ENCODE measurements at places on chromosomes 1 and 21. TPM values are rescaled to one million over a fixed set of nuclear protein-coding genes. Genes with fewer than 3 reads are reported as not detected.

- no peak overlapping the region for H3K4me3 ChIP-seq
- H3K4me1 ChIP-seq, result peaks cover 15% of the 10 kb centered on the region
- H3K36me3 ChIP-seq, result no peaks in the 10 kb centered on the region
- DNase-seq, result no peak
These were observed 2.7 kb downstream of the SERBP1 start for GRCh38 chr1:67427465-67427864.

DNA sequence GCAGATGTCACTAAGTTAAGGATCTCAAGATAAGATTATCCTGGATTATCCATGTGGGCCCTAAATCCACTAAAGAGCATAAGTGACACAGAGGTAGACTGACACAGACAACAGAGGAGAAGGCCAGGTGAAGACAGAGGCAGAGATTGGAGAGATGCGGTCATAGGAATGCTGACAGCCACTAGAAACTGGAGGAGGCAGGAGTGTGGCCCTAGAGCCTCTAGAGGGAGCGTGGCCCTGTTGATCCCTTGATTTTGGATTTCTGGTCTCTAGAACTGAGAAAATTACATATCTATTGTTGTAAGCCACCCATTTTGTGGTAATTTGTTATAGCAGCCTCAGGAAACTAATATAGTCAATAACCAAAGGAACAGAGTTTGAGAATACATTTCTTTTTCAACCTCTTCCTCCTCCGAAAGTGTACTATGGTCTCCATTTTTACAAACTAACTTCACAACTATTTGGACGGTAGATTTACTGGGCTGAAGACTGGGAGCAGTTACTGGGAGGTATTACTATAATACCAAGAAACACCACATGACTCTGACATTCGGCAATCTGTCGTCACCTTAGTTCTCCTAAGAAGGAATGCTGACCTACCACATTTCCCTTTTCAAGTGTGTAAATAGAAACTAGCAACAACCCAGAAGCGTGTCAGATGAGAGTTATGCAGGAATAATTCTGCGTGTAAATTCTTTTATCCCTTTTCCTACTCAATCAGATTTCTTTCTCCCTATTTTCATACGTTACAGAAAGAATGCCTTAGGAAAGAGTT lies 116.0 kb upstream of the ZNHIT6 start:
- no peaks in the 10 kb centered on the region for H3K36me3 ChIP-seq
- no peaks in the 10 kb centered on the region for H3K4me1 ChIP-seq
- H3K27me3 ChIP-seq, result no peaks in the 10 kb centered on the region
- DNase-seq, result no peak
- no peak overlapping the region for H3K4me3 ChIP-seq
- H3K27ac ChIP-seq, result no peak overlapping the region

NUCKS1 gene
- total RNA-seq, result 142 TPM

DNA sequence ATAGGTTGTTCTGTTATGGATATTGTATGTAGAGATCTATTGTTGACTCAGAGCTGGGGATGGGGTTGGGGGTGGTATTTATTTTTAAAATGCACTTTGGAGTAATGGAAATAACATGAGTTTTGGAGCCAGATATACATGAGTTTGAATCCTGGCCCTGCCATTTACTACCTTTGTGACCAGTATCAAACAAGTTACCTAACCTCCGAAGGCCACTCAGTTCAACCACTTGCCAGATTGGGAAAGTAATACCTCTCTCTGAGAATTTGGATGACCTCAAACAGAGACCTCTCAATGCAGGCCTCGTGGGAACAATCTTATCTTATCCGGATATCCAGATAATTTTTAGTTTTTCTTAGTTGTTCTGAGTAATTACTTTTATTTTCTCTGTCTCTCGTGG lies 181.0 kb downstream of the FGGY start:
- H3K36me3 ChIP-seq, result no peaks in the 10 kb centered on the region
- H3K27ac ChIP-seq, result no peak overlapping the region
- no peaks in the 10 kb centered on the region for H3K27me3 ChIP-seq
- H3K4me1 ChIP-seq, result peaks cover 18% of the 10 kb centered on the region

GRCh38 chr1:4018466-4019146 lies 118.5 kb upstream of the C1orf174 start:
- DNase-seq, result no peak
- peaks cover 4% of the 10 kb centered on the region for H3K27me3 ChIP-seq
- H3K4me3 ChIP-seq, result no peak overlapping the region
- H3K36me3 ChIP-seq, result no peaks in the 10 kb centered on the region
- no peak overlapping the region for H3K27ac ChIP-seq

DNA sequence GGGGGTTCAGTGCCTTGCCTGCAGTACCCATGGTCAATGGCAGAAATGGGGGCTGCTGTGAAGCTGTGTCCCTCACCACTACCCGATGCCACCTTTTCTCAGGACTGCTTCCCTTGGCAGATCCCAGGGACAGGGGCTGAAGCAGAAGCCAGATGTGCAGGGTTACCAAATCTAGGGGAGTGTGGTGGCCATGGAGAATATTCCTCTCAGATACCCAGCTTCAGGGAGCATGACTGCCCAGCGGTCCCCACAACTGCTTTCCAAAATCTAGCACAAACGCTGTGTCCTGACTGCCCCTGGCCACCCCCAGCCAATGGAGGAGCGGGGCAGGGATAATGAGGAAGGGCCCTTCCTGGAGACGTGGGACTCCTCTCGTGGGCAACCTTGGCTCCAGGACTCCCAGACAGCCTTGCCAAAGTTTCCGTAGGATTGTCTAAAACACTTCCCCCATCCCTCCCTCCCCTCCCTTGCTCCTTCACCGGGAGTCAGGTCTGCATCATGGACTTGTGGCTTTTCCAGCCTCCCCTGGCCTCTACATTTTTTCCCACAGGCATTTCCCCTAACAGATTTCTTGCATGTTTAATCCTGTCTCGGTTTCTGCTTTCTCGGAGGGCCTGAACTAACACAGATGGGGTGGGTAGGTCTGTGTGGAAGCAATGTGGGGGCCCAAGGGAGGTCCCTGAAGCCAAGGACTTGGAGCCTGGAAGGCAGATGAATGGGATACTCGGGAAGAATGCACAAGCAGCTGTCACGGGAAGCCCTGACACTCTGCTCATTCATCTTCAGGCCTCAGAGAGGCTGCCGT lies 80.5 kb downstream of the OMA1 start:
- H3K4me1 ChIP-seq, result no peaks in the 10 kb centered on the region
- no peak overlapping the region for H3K4me3 ChIP-seq
- no peaks in the 10 kb centered on the region for H3K27me3 ChIP-seq
- no peak for DNase-seq

PLEKHN1 gene
- total RNA-seq, result 0.53 TPM

MARK1 gene
- 3.9 TPM for total RNA-seq

GRCh38 chr1:35629051-35629450 lies 12.3 kb downstream of the PSMB2 start:
- H3K4me1 ChIP-seq, result no peaks in the 10 kb centered on the region
- H3K36me3 ChIP-seq, result peaks cover 69% of the 10 kb centered on the region
- no peak overlapping the region for H3K27ac ChIP-seq
- no peak overlapping the region for H3K4me3 ChIP-seq

DNA sequence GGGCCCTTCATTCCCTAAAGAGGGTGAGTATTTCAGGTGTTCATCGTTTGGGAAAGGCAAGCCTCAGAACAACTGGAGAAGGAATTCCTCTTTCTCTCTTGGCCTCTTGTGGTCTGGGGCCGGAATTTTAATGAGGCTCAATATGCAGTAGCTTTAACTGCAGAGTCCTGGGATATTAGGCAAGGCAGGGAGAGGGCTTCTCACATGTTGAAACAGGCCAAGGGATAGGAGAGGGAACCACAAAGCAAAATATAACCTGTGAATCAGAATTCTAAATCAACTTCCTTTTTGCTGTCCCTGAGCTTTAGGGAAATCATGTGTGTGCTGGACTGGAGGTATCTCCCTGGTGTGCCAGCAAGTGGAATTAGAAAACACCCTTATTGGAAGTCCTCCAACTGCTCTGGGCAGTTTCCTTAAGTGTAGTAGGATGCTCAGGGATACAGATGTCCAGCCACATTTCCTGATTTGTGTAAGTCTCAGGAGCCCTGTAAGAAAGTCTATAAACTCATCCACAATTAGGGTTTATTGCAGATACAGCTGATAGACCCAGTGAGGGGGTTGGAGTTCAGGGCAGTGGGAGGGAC lies 215.8 kb upstream of the ZRANB2 start:
- H3K4me3 ChIP-seq, result no peak overlapping the region
- H3K36me3 ChIP-seq, result no peaks in the 10 kb centered on the region
- DNase-seq, result no peak
- H3K4me1 ChIP-seq, result no peaks in the 10 kb centered on the region

DNA sequence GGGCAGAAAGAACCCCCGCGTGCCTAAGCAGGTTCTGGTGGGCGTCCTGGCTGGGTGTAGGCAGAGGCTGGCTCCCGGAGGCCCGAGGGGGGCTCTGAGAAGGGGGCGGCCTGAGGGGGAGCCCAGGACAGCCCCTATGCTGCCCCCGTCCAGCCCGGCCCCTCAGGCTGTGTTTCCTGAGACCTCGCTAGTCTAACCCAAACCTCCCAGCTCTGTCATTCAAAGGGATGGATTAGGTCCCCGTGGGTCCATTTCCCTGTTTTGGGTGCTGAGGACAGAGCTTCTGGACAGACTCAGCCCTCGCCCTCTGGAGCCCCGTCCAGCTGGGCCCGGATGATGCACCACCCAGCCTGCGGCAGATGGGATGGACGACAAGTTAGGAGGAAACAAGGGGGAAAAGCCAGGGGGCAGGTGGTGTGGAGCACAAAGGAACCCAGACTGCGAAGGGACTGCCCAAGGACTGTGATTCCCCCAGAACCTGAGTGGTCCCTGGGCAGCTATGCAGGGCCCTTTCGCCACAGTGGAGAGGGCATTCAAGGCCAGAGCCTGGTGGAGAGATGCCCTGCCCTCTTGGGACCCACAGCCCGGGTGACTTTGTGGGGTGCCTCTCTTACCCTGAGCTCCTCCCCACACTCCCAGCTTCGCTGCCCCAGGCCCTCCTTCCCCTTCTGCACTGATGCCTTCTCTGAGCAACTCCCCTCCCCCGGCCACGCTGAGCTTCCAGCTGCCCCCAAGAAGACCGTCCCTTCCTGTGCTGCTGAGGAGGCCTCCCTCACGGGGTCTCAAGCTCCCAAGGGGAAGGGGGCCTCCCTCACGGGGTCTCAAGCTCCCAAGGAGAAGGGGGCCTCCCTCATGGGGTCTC lies 2.8 kb downstream of the HES4 start:
- peaks cover 4% of the 10 kb centered on the region for H3K4me1 ChIP-seq
- peaks cover 52% of the 10 kb centered on the region for H3K27me3 ChIP-seq
- no peak overlapping the region for H3K4me3 ChIP-seq
- H3K27ac ChIP-seq, result no peak overlapping the region
- H3K36me3 ChIP-seq, result no peaks in the 10 kb centered on the region

PRELP gene
- 0.61 TPM for total RNA-seq

DNA sequence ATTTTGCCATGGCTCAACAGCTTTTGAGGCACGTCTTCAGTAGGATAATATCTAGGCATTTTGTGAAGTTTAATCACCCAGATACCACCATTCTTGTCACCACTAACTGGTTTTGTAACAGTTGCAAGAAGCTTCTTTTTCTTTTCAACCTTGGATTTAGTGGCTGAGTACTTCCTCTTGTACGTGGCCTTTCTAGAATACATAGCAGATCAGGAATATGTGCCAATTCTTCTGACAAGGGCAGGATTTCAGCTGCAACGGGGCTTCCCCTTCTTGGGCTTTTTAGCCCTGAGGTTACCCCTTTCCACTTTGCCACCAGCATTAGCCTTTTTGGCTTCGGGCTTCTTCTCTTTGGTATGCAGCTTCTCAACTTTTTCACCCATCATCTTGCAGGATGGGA lies 79.3 kb upstream of the WARS2 start:
- no peak overlapping the region for H3K4me3 ChIP-seq
- DNase-seq, result no peak
- no peak overlapping the region for H3K27ac ChIP-seq
- H3K4me1 ChIP-seq, result no peaks in the 10 kb centered on the region

DNA sequence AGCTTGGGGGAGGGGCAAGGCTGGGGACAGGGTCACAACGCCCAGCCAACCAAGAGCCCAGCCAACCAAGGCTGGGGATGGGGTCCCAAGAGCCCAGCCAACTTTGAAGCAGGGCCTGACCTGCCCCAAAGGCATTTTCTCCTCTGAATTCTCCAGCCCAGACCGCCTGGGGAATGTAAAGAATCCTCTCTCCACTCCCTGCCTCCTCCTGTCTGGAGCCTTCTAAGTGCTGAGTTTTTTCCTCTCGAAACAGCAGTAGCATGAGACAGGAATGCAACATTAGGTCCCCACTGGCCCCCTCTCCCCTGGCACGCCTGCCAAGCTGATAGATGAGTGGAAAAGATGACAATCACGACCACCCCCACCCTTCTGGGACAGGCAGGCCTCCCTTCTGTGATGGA lies 17.0 kb downstream of the C1orf198 start:
- peaks cover 28% of the 10 kb centered on the region for H3K4me1 ChIP-seq
- no peaks in the 10 kb centered on the region for H3K36me3 ChIP-seq
- no peaks in the 10 kb centered on the region for H3K27me3 ChIP-seq
- H3K4me3 ChIP-seq, result no peak overlapping the region
- no peak overlapping the region for H3K27ac ChIP-seq

DNA sequence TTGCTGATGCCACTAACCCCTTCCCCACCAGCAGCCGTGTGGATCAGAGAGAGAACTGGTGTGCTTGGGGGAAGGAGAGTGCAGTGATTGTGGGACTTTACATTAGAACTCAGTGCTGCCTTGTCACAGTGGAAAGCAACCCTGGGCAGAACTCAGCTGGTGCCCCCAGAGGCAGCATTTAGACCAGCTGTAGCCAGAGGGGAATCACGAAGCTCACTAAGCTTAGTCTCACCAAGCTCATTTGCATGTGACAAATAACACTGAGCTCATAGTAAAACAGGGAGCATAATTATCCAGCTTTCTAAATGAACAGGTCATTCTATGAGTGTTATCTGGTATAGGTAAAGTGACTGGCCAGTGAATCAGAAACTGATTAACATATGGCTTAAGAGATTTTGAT lies 9.8 kb upstream of the SMAP2 start:
- no peak for DNase-seq
- H3K4me1 ChIP-seq, result no peaks in the 10 kb centered on the region
- no peaks in the 10 kb centered on the region for H3K36me3 ChIP-seq
- no peak overlapping the region for H3K27ac ChIP-seq

FCAMR gene
- not detected for total RNA-seq

GRCh38 chr21:34743831-34744230 lies 75.0 kb downstream of the CLIC6 start:
- H3K4me1 ChIP-seq, result peaks cover 8% of the 10 kb centered on the region
- DNase-seq, result no peak
- no peaks in the 10 kb centered on the region for H3K36me3 ChIP-seq
- no peak overlapping the region for H3K4me3 ChIP-seq
- no peak overlapping the region for H3K27ac ChIP-seq

IGSF9 gene
- total RNA-seq, result not detected

- no peaks in the 10 kb centered on the region for H3K4me1 ChIP-seq
- DNase-seq, result no peak
- no peaks in the 10 kb centered on the region for H3K27me3 ChIP-seq
- H3K4me3 ChIP-seq, result no peak overlapping the region
- H3K36me3 ChIP-seq, result no peaks in the 10 kb centered on the region
These were observed 30.9 kb upstream of the ID3 start for GRCh38 chr1:23590058-23590783.

- H3K27me3 ChIP-seq, result no peaks in the 10 kb centered on the region
- no peak overlapping the region for H3K27ac ChIP-seq
- H3K4me3 ChIP-seq, result no peak overlapping the region
- no peaks in the 10 kb centered on the region for H3K4me1 ChIP-seq
These were observed 115.3 kb upstream of the FMN2 start for GRCh38 chr1:239976130-239976968.

- no peaks in the 10 kb centered on the region for H3K4me1 ChIP-seq
- no peaks in the 10 kb centered on the region for H3K27me3 ChIP-seq
- H3K27ac ChIP-seq, result no peak overlapping the region
- no peak for DNase-seq
- H3K36me3 ChIP-seq, result no peaks in the 10 kb centered on the region
These were observed 295.2 kb downstream of the HLX start for GRCh38 chr1:221174330-221174993.

- H3K27ac ChIP-seq, result no peak overlapping the region
- no peak overlapping the region for H3K4me3 ChIP-seq
- no peaks in the 10 kb centered on the region for H3K36me3 ChIP-seq
- H3K27me3 ChIP-seq, result no peaks in the 10 kb centered on the region
- no peaks in the 10 kb centered on the region for H3K4me1 ChIP-seq
- DNase-seq, result peak; percentile 14
These were observed 57.5 kb downstream of the KIAA0319L start for GRCh38 chr1:35499652-35500176.

Data from adrenal gland (tissue), 19 donors.